ENCODE measurements at places on chromosomes 1 and 21. TPM values are rescaled to one million over a fixed set of nuclear protein-coding genes. Genes with fewer than 3 reads are reported as not detected.

GRCh38 chr1:53285546-53285945 is 42.3 kb downstream of the LRP8 start:
- DNase-seq, result no peak

Gene OR6P1
- total RNA-seq, result not detected

- no peak for DNase-seq
Observed at GRCh38 chr1:162008799-162009198, 14.9 kb downstream of the OLFML2B start.

Gene CRYAA
- total RNA-seq, result not detected

Gene GPR61
- not detected for total RNA-seq

DNA sequence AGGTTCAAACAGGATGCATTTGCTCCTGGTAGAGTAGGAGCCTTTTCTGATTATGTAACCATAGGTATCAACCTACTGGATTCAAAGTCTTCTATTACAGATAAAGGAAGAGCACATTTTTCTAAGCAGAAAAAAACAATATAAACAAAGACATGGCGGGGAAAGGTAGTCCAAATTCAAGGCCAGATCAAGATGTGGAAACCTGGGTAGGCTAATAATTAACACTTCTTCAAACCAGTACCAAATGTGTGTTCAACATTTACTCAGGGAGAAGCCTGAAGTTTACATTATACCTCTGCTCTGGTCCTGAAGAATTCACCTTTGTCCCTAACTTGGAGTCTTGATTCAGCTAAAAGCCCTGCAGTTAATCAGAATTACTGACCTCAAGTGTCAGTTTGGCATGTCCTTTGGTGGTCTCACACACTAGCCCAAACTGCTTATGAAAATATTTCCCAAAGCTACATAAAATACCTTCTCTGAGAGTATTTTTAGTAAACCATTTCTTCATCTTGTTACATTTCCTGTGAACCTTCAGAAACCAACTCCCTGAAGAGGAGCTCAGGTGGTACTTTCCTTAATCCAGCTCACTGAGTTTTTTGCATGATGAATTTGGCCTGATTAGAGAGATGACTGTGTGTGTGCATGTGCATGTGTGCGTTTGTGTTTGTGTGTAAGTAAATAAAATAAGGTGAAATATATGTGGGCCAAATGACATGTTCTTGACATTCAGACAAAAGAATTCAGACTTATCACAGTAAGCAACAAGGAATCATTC is 70.2 kb downstream of the TOR3A start:
- DNase-seq, result no peak

Gene DMRTA2
- not detected for total RNA-seq

DNA sequence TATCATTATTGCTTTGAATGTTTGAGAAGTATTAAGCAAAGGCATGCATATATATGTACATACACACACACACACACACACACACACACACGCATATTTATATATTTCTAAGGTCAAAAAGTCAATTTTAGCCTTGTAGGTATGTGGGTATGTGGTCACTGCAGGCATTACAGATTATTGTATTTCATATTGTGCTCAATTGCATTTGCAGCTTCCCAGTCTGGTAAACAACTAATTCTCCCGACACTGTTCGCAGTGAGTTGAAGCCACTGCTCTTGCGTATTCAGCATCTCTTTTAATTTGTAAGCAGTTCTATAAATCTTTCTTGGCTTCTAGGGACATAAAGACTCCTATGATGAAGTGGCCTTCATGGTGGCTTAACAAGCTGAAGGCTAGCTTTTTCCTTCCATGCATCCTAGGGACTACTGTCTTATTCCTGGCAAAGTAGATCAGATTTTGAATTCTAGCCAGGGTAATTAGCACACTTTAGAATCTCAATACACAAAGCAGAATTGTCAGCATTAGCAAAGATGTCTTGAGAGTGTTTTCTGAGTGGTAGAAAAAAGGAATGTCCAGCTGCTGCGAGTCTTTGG is 368.6 kb upstream of the NEGR1 start:
- DNase-seq, result no peak

DNA sequence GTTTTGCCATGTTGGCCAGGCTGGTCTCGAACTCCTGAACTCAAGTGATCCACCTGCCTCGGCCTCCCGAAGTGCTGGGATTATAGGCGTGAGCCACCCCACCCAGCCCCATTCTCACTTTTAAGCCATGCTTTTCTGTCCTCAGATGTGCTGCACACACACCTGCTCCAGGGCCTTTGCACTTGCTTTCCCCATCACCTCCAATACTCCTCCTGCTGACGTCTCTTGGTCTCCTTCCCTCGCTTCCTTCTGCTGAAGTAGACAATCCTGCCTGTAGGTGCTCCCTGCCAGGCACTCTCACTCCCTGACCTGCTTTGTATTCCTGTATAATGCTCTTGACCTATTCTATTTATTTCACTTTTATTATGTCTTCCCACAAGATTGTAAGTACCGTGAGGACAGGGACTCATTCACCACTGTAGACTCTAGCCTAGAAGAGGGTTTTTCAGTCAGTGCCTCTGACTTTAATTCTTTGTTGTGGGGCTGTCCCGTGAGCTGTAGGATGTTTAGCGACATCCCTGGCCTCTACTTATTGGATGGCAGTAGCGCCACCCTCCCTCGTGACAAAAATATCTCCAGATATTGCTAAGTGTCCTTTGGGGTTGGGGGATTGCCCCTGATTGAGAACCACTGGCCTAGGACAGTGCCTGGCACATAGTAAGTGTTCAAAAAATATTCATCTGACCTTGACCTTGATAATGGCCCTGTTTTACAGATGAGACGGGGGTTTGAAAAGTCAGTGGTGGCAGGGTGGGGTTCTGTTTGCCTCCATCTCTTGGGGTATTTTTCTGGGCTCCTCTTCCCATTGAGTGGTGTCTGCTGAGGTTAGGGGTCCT is 4.6 kb downstream of the TNFRSF1B start:
- DNase-seq, result no peak

GRCh38 chr1:43446388-43446740 is 7.4 kb downstream of the HYI start:
- DNase-seq, result no peak

- no peak for DNase-seq
Observed at GRCh38 chr1:94597701-94598100, 56.1 kb upstream of the F3 start.

DNA sequence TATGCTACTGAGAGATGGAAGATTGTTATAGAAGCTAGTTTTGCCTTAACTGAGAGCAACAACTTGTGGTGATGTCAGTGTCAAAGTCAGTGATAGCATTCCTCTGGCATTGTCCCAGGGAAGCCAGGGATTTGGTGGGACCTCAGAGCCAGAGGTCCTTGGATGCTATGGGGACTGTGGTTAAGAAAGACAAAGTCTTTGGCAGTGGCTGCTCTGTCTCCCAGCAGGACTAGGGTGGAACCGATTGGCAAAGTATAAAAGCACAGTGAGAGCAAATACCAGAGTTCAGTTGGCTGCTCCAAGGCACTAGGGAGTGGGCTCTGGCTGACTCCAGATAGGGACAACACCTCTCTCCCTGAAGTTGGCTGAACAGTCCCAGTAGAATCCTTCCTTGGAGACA is 104.8 kb downstream of the GDAP2 start:
- DNase-seq, result peak; percentile 29

Gene ILDR2
- total RNA-seq, result 3.2 TPM

Gene PRAMEF15
- total RNA-seq, result not detected

- no peak for DNase-seq
Observed at GRCh38 chr1:116130356-116130755, 19.2 kb downstream of the MAB21L3 start.

GRCh38 chr1:102884238-102884637 is 224.1 kb downstream of the COL11A1 start:
- no peak for DNase-seq
